ENCODE measurements at places on chromosomes 4 and X. TPM values are rescaled to one million over a fixed set of nuclear protein-coding genes. Genes with fewer than 3 reads are reported as not detected.

The GUCY2F gene
- not detected for total RNA-seq

The MTTP gene
- total RNA-seq, result not detected

The TLR3 gene
- 5.2 TPM for total RNA-seq

The CFP gene
- total RNA-seq, result 1.9 TPM

The UNC5C gene
- total RNA-seq, result 0.44 TPM

The MAGEC1 gene
- total RNA-seq, result not detected

The PPEF2 gene
- total RNA-seq, result not detected
